ENCODE measurements at places on chromosomes 2 and 18. TPM values are rescaled to one million over a fixed set of nuclear protein-coding genes. Genes with fewer than 3 reads are reported as not detected.

DNA sequence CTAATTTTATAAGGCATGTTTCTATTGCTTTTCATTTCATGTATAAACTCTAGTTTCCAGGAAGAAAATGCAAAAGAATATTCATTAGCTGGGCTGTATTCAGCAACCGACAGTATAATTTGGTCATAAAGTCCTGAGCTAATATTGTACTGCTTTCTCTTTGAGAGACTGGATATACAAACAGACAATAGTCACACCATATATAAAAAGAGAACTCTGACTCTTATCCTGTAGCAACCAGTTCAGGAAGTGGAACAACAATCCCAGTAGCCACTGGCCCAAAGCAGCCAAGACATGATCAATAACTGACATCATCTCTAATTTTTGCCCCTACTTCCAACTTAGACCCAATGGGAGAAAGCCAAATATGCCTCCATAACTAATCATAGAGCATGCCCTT is 160.8 kb downstream of the FSIP2 start:
- no peak for DNase-seq

DNA sequence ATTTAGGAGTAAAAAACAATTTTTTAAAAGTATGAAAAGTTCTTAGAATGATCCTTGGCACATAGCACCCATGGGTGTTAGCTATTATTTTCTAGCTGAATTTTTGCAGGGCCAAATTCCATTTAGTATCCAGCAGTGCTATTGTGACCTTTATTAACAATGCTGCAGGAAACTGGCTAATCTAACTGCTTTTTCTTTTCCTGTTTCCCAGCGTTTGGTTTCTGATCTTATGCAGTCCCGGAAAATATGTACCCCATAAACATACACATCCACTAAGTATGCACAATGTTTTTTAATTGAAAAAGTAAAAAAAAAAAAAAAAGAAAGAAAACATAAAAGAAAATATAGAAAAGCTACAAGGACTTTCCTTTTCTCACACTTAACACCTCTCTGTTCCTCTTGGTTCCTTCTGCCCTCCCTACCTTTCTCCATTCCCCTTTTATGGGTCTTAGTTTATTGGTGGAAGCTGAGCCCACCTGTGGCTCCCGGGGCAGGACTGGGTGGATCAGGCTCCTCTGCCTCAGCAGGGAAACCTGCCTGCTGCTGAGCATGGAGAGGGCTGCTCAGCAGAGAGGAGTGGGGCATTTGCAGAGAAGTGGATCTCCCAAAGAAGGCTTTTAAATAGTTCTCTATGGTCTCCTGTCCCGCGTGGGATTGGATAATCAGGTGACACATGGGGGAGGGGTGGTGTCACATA is 9.3 kb upstream of the SLC16A14 start:
- DNase-seq: no peak

- no peak for DNase-seq
These were observed 219.7 kb upstream of the PKDCC start for GRCh38 chr2:41828052-41828643.

- no peak for DNase-seq
These were observed 44.2 kb upstream of the AQP4 start for GRCh38 chr18:26909599-26910290.

DNA sequence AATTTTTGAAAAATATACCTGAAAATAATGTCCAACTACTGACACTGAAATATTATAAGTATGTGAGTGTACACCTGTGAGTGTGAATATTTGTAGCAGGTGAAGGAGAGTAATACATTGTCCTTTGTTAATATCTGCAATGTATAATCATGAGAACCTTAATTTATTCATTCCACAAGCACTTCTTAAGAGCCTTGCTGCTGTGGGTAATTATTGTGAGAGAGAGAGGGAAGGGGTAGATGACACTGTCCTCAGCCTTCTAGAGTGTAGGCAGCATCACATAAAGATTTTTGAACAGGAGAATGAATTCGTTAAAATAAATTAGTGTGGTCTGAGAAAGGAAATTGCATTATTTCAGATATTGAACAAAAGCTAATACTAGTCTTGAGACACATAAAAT is 157.2 kb downstream of the MAP2 start:
- no peak for DNase-seq

DNA sequence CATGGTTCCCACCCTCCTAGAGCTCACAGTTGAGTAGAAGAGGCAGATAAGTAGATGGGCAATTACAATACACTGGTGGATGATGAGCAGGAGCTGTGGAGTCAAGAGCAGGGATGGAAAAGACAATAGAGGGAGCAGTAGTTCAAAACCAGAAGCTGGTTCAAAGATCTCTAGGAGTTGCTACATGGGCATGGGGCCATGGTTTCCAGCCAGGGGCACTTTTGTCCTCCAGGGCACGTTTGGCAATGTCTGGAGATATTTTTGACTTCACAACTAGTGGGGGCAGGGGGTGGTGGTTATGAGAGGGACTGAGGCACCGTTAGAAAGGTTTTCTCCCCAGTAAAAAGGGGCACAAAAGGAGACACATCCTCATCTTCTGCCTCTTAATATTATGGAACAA is 236.0 kb downstream of the DYSF start:
- DNase-seq: no peak

DNA sequence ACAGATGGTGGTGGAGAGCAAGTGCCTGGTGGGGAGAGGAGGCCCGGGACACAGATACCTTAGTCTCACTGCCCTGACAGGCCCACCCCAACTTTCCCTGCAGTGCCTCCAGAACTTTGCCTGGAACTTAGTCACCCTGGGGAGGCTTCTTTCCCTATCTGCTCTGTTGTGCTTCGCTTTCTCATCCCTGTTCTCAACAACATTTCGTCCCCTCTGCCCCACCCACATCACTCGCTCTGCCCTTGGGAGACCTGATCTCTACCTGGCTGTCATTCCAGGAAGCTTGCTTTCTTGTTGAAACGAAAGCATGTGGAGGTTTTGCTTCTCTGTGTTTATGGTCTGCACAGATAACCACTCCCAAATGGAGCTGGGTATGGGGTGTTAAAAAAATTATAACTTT is 93.8 kb downstream of the PRKCE start:
- DNase-seq: no peak

GRCh38 chr2:33342705-33343104 is 133.7 kb upstream of the RASGRP3 start:
- no peak for DNase-seq

DNA sequence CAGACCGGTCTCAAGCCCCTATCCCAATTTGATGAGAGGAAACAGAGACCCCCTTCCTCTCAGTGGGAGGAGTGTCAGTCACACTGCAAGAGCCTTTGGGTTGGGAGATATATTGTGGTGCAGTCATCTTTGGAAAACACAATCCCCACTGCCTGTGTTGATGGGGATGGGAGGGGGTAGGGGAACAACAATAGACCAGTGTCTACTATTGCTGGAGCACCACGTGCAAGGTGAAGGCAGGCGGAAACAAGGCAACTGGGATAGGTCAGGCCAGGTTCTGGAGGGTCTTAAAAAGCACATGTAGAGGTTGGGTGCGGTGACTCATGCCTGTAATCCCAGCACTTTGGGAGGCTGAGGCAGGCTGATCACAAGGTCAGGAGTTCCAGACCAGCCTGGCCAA is 127.9 kb downstream of the ZFP36L2 start:
- no peak for DNase-seq

CHRNG gene
- total RNA-seq: not detected

LYPD6B gene
- not detected for total RNA-seq

PAX8 gene
- 1.3 TPM for total RNA-seq

ANKRD30B gene
- not detected for total RNA-seq

SLC9A4 gene
- total RNA-seq: not detected

NT5C1B gene
- total RNA-seq: not detected

Measured in esophagus muscularis mucosa (tissue), 4 donors.